ENCODE measurements at places on chromosomes 2 and 18.

- DNase-seq, result no peak
Observed at GRCh38 chr18:76972241-76972640, 149.9 kb downstream of the ZNF236 start.

- no peak for DNase-seq
Observed at GRCh38 chr18:29251681-29252080, 1074.8 kb upstream of the CDH2 start.

DNA sequence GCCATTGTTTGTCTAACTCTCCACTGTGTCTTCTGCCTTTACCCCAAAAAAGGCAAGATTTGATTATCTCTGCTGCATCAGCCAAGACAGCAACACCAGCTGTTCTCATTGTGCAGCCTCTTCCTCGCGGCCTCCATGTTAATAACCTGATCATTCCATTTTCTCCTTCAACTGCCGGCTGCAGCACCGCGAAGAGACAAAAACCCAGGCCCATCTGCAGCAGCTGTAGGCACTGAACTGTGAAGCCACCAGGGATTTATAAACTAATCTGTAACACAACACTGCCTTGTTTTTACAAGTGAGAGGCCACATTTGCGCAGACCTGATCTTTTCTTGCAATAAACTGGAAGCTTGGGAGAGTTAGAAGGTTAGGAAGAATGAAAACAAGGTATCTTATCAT is 147.8 kb downstream of the SATB2 start:
- peak; percentile 82 for DNase-seq

GRCh38 chr2:196914867-196915460 is 11.5 kb downstream of the PGAP1 start:
- DNase-seq, result no peak

GRCh38 chr2:218857371-218858137 is 2.1 kb upstream of the WNT6 start:
- DNase-seq, result no peak

DNA sequence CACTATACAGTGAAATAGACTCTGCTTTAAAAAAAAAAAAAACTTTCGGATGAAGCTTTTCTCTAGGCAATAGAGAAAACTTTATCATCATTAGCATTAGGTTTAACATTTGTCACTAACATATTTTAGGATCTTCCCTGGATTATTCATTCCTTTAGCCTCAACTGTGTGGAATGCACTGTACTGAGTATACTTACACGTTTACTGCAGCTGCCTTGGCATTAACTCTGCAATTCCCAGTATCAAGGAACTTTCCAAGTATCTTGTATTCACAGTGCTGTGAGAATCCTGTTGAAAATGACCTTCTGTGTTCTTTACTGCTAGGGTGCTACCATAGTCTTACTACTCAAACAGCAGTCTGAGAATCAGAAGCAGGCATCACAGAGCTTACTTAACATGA is 328.2 kb upstream of the COL3A1 start:
- DNase-seq, result no peak

All from NCI-H146 (cell line).